ENCODE measurements at places on chromosomes 7 and 10. TPM values are rescaled to one million over a fixed set of nuclear protein-coding genes. Genes with fewer than 3 reads are reported as not detected.

Gene ERVW-1
- not detected for total RNA-seq

Gene TAS2R41
- not detected for total RNA-seq

DNA sequence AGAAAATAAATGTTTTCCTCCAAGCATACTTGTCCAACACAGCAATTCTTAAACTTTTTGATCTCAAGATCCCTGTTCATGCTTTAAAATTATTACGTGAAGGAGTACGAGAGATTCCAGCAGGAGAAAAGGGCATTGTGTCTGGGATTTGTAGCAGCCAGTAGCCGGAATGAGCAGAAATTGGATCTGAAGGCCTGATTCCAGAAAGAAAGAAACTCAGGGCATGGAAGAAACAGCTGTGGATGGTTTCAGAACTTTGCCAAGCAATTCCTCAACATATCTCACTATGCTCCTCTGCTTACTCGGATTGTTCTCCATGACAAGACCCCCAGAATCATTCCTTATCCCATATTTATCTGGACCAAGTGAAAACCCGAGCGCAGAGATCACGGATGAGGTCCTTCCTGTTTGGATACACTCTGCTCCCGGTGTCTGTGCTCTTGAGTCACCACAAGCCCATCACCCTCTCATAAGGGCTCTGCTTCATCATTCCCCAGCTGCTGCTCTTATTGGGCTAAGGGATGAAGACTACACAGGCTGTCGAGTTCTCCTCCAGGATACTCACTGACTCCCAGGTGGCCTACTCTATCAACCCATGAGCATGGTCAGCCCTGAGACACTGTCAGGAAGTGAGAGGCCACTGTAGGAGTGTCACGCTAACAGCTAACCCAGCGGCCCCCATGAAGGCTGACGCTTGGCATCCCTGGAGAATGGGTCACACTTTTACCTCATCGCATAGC lies 121.0 kb upstream of the LANCL2 start:
- no peaks in the 10 kb centered on the region for H3K4me1 ChIP-seq
- no peak overlapping the region for H3K27ac ChIP-seq
- H3K36me3 ChIP-seq = no peaks in the 10 kb centered on the region
- no peak overlapping the region for H3K4me3 ChIP-seq
- H3K27me3 ChIP-seq = peaks cover 3% of the 10 kb centered on the region
- no peak for DNase-seq

DNA sequence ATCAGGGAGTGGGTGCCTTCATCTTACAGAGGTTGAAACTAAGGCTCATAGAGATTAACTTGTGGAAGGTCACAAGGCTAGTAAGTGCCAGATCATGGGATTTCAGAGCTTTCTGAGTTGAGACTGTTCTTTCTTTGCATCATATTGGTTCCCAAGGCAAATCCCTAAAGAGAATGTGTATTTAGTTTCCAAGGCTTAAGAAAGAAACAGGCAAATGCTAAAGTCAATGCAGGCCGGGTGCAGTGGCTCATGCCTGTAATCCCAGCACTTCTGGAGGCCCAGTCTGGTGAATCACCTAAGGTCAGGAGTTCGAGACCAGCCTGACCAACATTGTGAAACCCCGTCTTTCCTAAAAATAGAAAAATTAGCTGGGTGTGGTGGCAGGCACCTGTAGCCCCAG lies 19.8 kb downstream of the CDK1 start:
- no peaks in the 10 kb centered on the region for H3K4me1 ChIP-seq
- DNase-seq = no peak
- H3K4me3 ChIP-seq = no peak overlapping the region
- H3K36me3 ChIP-seq = peaks cover 36% of the 10 kb centered on the region

DNA sequence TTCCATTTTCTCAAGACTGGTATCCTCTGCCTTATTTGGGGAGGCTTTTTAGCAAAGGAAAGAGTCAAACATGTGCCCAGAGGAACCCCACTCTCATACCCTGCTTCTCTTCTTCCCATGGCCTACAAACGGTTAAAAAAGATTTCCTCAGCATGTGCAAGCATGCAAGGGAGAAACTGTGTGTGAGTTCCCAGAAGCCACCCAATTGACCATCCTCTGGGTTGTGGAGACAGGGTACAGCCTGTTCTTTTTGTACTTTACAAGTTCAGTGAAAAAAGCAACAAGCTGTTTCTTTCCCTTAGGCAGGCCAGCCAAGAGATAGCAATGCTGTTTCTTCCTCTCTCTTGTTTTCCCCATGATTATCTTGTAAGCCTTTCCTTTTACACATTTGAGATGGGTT lies 68.8 kb upstream of the MTPN start:
- H3K4me3 ChIP-seq = no peak overlapping the region
- no peaks in the 10 kb centered on the region for H3K27me3 ChIP-seq
- DNase-seq = no peak
- peaks cover 26% of the 10 kb centered on the region for H3K36me3 ChIP-seq
- H3K4me1 ChIP-seq = no peaks in the 10 kb centered on the region

Measured in activated CD4-positive, alpha-beta memory T cell treated with anti-CD3 and anti-CD28 coated beads for 36 hours (primary cell).